Activated T-cell treated with anti-CD3 and anti-CD28 coated beads for 4 hours (primary cell): ENCODE measurements at places on chromosomes 1 and 21.

DNA sequence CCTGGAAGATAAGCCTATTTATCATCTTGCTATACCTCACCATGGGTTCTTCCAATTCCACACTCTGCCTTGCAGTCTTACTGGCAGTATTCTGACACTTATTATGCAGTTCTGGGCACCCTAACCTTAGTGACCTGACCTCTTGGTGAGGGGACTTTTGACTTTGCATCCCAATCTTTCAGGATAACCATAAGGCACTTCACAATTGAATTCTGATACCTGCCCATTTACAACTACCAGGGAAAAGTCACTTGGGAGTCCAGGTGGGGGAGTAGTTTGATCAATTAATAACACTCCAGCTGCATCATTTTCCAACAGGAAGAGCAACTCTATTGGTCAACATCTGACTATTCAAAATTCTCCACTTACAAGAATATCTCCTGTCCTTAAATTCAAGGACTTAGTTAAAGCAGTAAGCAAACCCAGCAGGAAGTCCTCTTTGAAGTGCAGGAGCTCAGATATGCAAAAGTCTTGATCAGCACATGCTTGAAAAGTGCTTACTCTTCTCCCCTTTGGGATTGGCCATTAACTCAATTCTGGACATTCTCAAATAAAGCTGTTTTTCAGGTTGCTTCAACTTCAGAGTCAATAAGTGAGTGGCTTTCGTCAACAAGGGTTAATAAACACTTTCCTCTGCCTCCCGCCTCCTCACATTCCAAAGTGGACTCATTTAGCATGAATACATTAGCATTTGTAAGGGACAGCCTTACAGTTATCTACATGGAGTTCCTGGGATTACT lies 177.4 kb upstream of the NRIP1 start:
- no peak for DNase-seq

DNA sequence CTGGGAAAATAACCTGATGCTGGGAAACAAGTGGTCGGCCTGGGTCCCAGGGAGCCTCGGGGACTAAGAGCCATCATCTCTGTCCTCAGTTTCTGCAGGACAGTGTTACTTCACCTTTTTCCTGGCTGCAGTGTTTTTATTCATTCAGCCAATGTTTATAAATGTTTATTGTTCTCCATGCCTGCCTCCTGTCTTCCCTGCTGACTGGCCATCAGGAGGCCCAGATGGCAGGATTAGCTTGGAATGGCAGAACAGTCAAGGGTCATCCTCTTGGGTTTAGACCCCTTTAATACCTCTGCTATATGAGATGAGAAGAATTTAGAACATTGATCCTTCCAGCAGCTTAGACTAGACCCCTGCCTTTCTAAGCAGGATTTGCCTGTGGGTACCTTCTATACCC lies 13.3 kb downstream of the MAPKAPK2 start:
- no peak for DNase-seq

DNA sequence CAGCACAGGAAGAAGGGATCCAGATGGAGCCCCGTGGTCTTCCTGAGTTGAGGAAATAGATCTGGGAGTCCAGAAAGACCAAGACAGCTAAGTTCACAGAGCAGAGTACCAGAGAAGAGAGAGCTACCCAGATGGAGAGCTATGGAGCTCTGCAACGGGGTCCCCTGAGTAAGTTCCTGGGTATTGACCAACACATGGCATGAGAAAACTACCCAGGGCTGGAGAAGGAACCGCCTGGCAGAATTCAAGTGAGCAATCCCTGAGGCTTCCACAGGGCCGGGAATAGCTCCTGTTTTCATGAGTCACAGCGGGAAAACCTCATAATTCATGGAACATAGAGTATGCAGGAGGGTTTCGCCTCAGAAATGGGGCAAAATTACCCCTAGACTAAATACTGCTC lies 19.7 kb downstream of the STPG1 start:
- DNase-seq, result no peak

GRCh38 chr1:36352125-36352909 lies 28.9 kb upstream of the EVA1B start:
- DNase-seq, result no peak

DNA sequence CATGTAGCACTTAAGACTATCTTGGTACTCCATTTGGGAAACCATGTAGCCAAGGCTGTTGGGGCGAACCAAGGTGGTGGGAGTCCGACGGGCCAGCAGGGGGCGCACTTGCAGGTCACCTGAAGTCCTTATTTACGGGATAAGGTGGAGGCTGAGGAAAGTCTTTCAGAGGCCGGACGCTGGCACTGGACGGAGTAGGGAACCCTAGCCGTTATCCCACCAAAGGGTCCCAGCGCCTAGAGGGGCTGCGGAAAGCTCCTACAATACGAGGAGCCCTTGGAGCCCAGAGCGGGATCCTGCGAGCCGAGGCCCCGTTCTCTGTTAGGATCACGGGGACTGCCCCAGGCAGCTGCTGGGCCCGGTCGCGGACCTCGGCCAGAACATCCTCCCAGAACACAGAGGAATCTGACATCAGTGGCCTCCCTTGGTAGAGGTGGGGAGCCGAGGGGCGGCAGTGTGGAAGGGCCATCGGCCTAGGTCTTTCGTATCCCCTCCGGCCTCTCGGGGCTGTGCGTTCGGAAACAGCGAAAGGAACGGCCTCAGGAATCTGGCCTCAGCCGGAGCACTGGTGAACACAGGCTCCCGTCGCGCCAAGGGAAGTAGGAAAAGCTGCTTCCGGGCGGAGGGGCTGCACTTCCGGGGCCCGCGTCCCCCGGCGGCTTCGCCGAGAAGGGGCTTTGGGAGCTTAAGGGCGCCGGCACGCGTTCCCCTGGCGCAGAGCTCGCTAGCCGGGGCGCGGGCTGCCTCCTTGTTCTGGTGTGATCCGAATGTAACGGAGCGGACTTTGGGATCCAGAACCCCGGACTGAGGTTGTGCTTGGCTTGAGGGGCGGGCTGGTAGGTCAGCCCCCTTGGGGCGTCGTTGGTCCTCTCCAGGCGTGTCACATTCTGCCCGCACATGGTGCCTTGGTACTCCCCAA lies 29.9 kb upstream of the RPTN start:
- peak; percentile 72 for DNase-seq

- no peak for DNase-seq
These were observed 119.5 kb downstream of the EPHB2 start for GRCh38 chr1:22830041-22830566.

DNA sequence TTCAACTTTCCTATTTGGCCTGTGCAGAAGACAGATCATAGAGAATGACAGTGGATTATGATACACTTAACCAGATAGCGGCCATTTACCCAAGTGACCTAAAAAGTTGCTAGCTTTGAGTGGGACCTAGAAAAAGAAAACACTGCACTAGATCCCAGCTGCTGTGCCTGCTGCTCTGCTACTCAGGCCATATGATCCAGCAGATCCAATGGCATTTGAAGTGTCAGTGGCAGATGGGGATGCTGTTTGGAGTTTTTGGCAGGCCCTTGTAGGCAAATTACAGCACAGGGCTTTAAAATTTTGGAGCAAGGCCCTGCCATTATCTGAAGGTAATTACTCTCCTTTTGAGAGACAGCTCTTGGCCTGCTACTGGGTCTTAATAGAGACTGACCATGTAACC lies 74.0 kb upstream of the KCNE2 start:
- no peak for DNase-seq

- peak; percentile 84 for DNase-seq
These were observed at the start of gene ACADM for GRCh38 chr1:75724472-75725022. ACADM (plus strand) TSS chr1:75724709; CDS start chr1:75724788, 79 bp downstream.

GRCh38 chr1:103561643-103562395 lies 9.6 kb upstream of the AMY2B start:
- no peak for DNase-seq

DNA sequence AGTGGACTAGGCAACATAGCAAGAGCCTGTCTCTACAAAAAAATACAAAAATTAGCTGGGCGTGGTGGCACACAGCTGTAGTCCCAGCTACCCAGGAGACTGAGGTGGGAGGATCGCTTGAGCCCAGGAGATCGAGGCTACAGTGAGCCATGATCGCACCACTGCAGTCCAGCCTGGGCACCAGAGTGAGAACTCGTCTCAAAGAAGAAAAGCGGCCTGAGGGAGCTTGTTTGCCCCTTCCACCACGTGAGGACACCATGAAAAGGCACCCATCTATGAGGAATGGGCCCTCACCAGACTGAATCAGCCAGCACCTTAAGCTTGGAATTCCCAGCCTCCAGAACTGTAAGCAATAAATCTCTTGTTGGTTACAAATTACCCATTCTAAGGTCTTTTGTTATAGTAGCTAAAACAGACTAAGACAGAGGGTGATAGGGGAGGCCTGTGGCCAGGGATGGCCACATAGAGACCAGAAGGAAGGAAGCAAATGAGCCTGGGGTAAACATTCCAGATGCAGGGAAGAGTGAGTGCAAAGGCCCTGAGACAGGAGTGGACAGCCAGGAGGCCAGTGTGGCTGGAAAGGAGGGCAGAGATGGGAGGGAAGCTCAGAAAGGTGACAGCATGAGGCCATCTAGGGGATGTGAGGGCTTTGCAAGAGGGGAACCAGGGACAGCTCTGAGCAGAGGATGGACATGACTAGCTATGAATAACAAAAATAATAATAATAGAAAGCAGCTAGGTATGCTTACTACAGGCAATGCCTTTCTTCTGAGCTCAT lies 120.1 kb downstream of the MATN1 start:
- DNase-seq, result no peak

DNA sequence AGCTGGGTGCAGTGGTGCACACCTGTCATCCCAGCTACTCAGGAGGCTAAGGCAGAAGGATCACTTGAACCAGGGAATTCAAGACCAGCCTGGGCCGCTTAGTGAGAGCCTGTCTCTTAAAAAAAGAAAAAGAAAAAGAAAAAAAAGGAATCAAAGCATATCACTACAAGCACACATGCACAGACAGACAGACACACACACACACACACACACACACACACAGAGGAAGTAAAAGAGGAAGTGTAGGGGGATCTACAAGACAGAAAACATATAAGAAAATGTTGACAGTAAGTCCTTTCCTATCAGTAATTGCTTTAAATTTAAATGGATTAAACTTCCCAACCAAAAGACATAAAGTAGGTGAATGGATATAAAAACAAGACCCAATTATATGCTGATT lies 180.3 kb downstream of the FAF1 start:
- DNase-seq, result no peak

DNA sequence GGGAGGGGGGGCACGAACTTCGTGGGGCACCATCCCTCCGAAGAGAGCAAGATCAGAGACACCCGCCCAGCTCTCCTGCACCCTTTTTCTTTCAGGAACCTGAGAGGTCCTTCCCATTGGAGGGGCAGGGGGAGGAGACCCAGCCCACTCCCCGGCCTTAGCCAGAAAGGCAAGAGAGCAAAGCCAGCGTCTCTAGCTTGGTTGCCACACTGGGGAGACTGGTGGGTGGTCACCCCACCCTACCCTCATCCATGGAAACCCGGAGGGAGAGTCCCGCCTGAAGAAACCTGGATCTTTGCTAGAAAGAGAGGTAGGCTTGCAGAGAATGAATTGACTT lies 246 bp downstream of the ATP2B4 start:
- DNase-seq, result no peak

DNA sequence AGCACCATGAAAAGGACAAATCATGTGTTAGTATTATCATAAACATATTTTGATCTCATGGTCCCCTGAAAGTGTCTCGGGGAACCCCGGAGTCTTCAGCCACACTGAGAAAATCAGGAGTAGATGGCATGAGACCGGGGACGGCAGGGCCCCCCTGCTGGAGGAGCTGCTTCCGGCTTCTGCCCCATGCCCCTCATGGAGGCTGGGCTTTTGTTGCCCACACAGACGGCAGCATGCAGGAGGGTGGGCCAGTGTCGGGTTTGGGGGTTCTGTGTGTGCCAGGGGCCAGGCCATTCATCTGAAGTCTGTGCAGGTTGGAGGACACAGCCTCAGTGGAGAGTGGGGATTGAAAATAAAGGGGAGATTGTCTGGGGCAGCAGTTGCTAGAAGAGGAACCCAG lies 75.1 kb upstream of the CD34 start:
- DNase-seq, result no peak

DNA sequence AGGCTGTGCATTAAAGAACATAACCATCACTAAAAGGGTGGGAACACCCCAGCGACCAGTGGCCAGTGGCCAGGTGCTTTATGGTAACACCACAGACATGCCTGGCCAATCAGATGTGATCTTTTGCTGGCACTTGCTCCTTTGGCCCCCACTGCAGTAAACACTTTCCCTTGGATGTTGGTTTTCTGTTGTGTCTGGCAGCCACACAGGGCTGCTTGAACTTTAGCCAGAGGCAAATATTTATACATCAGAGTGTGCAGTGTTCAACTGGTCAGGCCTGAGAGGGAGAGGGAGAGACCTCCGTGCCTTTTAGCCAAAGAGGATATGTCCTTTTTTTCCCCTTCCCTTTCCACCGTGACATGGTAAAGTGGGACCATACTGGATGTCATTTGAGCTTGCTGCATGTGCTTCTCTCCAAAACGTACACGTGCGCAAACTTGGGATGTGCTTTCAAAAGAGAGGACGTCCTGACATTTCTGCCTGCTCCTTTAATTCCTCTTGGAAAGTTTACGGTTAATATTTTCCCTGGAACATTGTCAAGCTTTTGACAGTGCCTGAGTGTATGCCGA lies 101.2 kb downstream of the NFIA start:
- no peak for DNase-seq

DNA sequence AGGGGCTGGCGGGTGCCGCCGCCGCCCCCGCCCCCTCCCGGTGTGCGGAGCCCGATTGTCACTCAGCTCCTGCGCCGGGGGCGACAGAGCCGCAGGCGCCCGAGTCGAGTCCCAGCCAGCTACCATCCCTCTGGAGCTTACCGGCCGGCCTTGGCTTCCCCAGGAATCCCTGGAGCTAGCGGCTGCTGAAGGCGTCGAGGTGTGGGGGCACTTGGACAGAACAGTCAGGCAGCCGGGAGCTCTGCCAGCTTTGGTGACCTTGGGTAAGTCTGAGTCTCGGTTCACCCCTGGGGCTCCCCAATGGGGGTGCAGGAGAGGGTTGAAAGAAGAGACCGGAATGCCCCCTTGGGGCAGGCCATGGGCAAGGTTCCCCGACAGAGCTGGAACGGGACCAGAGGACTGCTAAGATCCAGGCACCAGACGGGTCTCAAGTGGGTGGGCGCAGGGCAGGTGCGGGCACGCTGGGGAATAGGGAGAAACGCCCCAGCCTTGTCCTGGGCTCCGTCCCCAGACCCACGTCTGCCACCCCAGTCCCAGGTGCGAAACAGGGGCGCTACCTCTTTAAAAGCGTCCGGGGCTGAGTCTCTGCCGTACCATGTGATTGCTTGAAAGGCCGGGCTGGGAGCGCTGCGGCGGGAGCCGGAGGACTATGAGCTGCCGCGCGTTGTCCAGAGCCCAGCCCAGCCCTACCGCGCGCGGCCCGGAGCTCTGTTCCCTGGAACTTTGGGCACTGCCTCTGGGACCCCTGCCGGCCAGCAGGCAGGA lies at the start of gene ADORA1:
Gene ADORA1, plus strand, starts transcription at position 61 of the 765 bp plus-strand sequence. CDS start 1,116 bp downstream, outside the sequence.
- no peak for DNase-seq

DNA sequence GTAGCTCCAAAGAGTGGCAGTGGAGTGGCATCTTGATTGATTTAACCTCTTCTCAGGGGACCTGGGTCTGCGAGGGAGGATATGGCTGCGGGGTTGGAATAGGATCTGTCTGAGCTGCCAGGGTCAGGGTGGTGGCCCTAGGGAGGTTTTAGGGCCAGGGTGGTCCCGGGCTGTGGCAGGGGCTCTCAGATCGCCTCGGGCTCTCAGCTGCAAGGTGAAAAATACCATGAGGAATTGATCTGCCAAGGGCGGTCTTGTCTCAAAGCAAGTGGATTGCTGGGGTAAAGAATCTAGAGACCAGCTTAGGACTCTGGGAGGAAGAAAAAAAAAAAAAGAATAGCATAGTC lies 3.7 kb downstream of the SIM2 start:
- no peak for DNase-seq
